ENCODE measurements at places on chromosomes 7 and 10. TPM values are rescaled to one million over a fixed set of nuclear protein-coding genes. Genes with fewer than 3 reads are reported as not detected.

Gene HHEX
- 13.9 TPM for total RNA-seq

Gene MUC12
- total RNA-seq, result 20.3 TPM

Gene GPR37
- total RNA-seq, result 0.73 TPM

Gene PRSS1
- not detected for total RNA-seq

Gene HPSE2
- total RNA-seq, result not detected

Gene CRPPA
- 0.65 TPM for total RNA-seq

Gene HSPA12A
- 9.8 TPM for total RNA-seq

Gene LRRD1
- not detected for total RNA-seq

Gene CUBN
- 0.06 TPM for total RNA-seq

Gene ADRA2A
- total RNA-seq, result 0.20 TPM

Gene STRIP2
- 6.5 TPM for total RNA-seq

Gene RNF32
- 1.1 TPM for total RNA-seq
